ENCODE measurements at places on chromosomes 16 and 17. TPM values are rescaled to one million over a fixed set of nuclear protein-coding genes. Genes with fewer than 3 reads are reported as not detected.

DNA sequence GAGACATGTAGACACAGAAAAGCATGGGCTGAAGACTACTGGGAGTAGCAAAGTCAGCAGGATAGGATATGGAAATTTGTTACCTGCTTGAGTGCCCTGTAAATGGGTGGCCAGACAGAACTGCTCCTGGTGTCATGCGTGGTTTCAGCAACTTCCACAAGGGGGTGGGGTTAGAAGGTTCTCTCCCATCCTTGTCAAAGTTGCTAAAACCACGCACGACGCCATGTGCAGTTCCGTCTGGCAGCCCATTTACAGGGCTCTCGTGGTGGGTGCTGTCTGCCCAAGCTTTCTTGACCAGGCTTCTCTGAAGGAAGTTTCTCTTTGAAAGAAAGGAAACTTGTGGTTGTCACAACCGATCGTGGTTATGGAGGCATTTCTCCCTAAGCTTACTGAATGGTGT, 6.9 kb upstream of the DBNDD1 start:
- H3K27me3 ChIP-seq = no peaks in the 10 kb centered on the region
- no peaks in the 10 kb centered on the region for H3K36me3 ChIP-seq
- peaks cover 2% of the 10 kb centered on the region for H3K4me1 ChIP-seq
- no peak overlapping the region for H3K4me3 ChIP-seq

GRCh38 chr16:8767176-8767575, 30.3 kb downstream of the TMEM186 start:
- H3K4me3 ChIP-seq = no peak overlapping the region
- H3K27me3 ChIP-seq = no peaks in the 10 kb centered on the region
- DNase-seq = no peak
- no peak overlapping the region for H3K27ac ChIP-seq
- no peaks in the 10 kb centered on the region for H3K4me1 ChIP-seq

GRCh38 chr16:24493821-24494220, 45.5 kb upstream of the RBBP6 start:
- no peak overlapping the region for H3K4me3 ChIP-seq
- DNase-seq = no peak

DNA sequence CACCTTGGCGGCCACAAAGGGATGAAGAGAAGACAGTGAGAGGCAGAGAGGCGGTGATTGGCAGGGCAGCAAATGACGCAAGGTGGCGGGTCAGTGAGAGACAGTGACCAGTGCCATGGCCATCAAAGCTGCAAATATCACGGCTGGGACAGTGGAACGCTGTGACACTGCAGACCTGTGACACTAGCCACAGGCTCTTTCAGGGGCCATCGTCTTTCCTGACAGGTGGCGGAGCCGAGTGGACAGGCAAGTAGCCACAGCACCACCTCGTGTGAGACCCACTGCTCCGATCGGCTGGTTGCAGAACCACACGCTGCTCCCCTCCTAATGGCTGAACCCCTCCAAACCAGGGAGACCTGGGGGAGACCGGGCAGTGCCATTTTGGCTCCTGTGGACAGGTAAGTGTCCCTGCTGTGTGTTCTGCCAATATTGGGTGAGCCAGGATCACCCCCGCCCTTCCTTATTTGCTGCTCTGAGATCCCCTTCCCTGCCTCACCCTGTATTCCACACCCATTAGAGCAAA, 7.9 kb upstream of the ZNF778 start:
- no peaks in the 10 kb centered on the region for H3K4me1 ChIP-seq
- no peak overlapping the region for H3K27ac ChIP-seq
- H3K27me3 ChIP-seq = no peaks in the 10 kb centered on the region
- no peaks in the 10 kb centered on the region for H3K36me3 ChIP-seq
- no peak for DNase-seq
- no peak overlapping the region for H3K4me3 ChIP-seq

GRCh38 chr17:17018612-17019429, 23.4 kb upstream of the MPRIP start:
- no peaks in the 10 kb centered on the region for H3K27me3 ChIP-seq
- H3K4me1 ChIP-seq = no peaks in the 10 kb centered on the region
- no peak overlapping the region for H3K4me3 ChIP-seq
- DNase-seq = peak; percentile 79
- H3K36me3 ChIP-seq = no peaks in the 10 kb centered on the region
- H3K27ac ChIP-seq = peak overlapping the region; percentile 78

- no peaks in the 10 kb centered on the region for H3K4me1 ChIP-seq
- no peaks in the 10 kb centered on the region for H3K27me3 ChIP-seq
- no peak overlapping the region for H3K4me3 ChIP-seq
- H3K36me3 ChIP-seq = no peaks in the 10 kb centered on the region
- DNase-seq = no peak
- peak overlapping the region; percentile 58 for H3K27ac ChIP-seq
These were observed 467.8 kb downstream of the MAF start for GRCh38 chr16:79132701-79133100.

GRCh38 chr17:35865412-35866340, 3.0 kb downstream of the HEATR9 start:
- H3K36me3 ChIP-seq = no peaks in the 10 kb centered on the region
- DNase-seq = no peak
- H3K4me1 ChIP-seq = no peaks in the 10 kb centered on the region
- H3K4me3 ChIP-seq = no peak overlapping the region
- no peak overlapping the region for H3K27ac ChIP-seq

DNA sequence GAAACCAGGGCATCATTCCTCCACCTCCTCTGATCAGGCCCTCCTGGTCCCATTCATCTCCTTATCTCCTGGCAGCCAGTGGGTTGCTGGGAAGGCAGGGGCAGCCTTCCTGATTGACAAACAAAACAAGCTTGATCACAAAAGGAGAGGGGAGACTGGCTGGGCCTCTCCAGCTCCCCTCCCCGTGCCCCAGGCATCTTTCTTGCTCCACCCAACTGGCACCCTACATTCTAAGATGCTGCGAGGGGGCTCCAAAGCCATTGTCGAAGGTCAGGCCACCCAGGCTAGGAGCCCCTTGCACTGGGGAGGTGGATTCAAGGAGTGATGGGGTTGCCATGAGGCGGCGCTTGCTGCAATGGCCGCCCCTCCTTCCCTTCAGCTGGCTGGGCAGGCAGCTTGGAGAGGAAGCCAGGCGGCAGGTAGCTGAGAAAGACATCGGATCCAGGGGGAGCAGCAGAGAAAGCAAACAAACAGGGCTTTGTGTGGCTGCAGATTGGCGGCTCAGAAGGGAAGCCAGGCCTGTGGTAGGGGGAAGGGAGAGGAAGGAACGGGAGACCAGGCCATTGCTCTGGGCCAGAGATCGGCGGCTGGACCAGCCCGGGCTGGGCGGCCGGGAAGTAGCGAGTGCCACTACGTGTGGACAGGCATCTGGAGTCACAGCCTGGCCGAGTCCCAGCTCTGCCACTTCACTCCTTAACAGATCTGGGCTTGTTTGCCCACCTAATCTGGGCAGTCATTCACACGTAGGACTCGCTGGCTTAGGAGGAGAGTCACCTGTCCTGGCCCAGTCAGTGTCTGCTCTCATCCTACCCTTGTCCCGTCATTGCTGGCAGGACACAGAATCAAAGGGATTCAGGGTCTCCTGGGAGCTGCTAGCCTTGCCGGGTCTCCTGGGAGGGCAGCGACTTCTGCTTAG, 12.3 kb downstream of the RAI1 start:
- H3K4me3 ChIP-seq = no peak overlapping the region
- H3K27ac ChIP-seq = peak overlapping the region; percentile 100
- DNase-seq = peak; percentile 87
- H3K4me1 ChIP-seq = peaks cover 61% of the 10 kb centered on the region
- no peaks in the 10 kb centered on the region for H3K27me3 ChIP-seq
- no peaks in the 10 kb centered on the region for H3K36me3 ChIP-seq

DNA sequence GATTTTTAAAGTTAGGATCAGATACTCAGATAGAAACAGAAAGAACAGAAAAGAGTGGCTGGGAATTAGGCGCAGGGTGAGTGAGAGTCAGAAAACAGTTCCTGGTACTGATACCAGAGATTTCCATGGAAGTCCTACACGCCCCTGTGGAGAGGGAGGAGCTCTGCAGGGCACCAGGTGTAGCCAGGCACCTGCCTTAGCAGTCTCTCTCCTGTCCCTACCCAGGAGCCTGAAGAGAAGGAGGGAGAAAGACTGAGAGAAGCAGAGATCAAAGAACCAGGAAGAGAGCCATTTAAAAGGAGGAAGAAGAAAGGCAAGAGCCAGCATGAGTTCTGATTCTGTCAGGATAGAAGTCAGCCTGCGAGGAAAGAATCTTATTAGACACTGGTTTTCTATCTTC, 65.0 kb downstream of the CBLN1 start:
- peaks cover 9% of the 10 kb centered on the region for H3K27me3 ChIP-seq
- DNase-seq = no peak
- H3K4me1 ChIP-seq = no peaks in the 10 kb centered on the region
- H3K4me3 ChIP-seq = no peak overlapping the region
- no peaks in the 10 kb centered on the region for H3K36me3 ChIP-seq

DNA sequence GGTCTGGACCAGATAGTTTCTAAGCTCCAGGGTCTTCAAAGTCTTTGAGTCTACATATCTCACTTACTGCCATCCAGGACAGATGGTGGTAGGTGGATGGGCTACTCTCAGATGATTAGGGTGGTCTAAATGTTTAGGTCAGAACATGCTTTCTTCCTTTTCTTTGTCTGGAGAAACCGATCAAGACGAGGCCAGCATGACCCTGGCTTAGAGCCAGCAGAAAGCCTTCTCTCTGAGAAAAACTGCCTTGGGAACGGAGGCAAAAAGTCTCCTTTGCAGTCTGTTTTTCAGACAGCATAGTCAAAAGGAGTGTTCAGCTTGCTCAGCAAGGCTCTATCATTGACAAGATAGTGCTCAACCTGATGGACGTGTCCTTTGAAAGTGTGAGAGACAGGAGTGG, 48.8 kb downstream of the SPACA3 start:
- no peaks in the 10 kb centered on the region for H3K4me1 ChIP-seq
- no peak for DNase-seq
- no peak overlapping the region for H3K4me3 ChIP-seq
- H3K27ac ChIP-seq = no peak overlapping the region
- peaks cover 3% of the 10 kb centered on the region for H3K27me3 ChIP-seq

- H3K27ac ChIP-seq = peak overlapping the region; percentile 78
- H3K27me3 ChIP-seq = no peaks in the 10 kb centered on the region
- no peaks in the 10 kb centered on the region for H3K36me3 ChIP-seq
- no peak for DNase-seq
These were observed 2.7 kb upstream of the HES7 start for GRCh38 chr17:8126491-8127066.

GRCh38 chr17:45425125-45425983, 7.3 kb downstream of the ARHGAP27 start:
- peak overlapping the region; percentile 52 for H3K4me3 ChIP-seq
- peaks cover 6% of the 10 kb centered on the region for H3K4me1 ChIP-seq
- no peaks in the 10 kb centered on the region for H3K27me3 ChIP-seq

DNA sequence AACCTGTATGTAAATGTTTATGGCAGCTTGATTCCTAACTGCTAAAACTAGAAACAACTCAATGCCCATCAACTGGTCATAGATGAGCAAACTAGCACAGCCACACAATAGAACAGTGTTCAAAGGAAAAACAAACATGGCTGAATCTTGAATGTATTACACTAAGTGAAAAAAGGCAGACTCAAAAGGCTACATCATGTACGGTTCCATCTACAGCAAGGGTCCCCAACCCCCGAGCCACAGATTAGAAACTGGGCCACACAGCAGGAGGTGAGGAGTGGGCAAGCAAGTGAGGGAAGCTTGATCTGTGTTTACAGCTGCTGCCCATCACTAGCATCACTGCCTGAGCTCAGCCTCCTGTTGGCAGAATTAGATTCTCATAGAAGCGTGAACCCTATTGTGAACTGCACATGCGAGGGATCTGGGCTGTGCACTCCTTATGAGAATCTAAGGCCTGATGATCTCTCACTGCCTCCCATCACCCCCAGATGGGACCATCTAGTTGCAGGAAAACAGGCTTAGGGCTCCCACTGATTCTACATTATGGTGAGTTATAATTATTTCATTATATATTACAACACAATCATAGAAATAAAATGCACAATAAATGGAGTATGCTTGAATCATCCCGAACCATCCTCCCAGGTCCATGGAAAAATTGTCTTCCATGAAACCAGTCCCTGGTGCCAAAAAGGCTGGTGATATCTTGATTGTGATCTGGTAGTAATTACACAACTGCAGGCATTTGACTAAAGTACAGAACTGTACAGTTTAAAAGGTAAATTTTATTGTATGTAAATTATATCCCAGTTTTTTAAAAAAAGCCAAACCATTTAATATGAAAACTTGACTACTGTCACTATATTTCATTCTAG, 7.7 kb downstream of the CEP20 start:
- H3K27ac ChIP-seq = no peak overlapping the region
- H3K36me3 ChIP-seq = no peaks in the 10 kb centered on the region
- no peaks in the 10 kb centered on the region for H3K27me3 ChIP-seq
- no peak for DNase-seq

DNA sequence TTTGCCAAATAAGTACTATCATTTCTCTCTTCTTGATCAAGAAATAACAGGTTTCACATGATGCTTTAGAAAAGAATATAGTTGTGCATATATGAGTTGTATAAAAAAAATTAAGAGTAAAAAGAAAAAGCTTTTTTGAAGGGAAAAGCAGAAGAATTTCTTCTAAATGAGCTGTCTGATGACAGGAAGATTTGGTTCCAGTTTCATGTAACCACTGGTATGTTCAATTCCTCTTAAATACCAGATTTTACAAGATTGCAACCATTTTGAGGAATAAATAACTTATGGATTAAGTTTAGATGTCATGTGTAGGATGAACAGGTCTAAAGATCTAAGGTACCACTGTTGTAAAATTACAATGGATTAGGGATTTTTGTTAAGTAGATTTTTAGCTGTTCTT, 45.0 kb downstream of the VMP1 start:
- no peak overlapping the region for H3K27ac ChIP-seq
- H3K27me3 ChIP-seq = no peaks in the 10 kb centered on the region
- DNase-seq = no peak
- H3K4me3 ChIP-seq = no peak overlapping the region
- no peaks in the 10 kb centered on the region for H3K4me1 ChIP-seq

DNA sequence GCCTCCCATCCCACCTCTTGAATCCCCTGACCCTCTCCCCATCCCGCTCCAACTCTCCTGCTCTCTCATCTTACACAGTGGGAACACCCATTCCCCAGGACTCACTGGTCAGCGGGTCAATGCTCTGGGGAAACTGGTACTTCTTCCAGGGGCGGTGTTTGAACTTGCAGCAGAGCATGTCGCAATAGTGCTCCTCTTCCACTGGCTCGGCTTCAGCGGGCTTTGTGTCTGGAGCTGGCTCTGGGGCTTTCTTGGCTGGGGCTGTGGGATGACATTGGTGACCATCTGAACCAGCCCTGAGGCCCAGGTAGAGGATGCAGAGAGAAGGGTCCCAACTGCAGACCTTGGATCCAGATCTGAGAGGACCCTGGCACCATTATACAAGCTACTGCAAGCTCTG, 51.9 kb downstream of the CNGB1 start:
- H3K27ac ChIP-seq = no peak overlapping the region
- no peak for DNase-seq
- no peaks in the 10 kb centered on the region for H3K27me3 ChIP-seq
- no peaks in the 10 kb centered on the region for H3K36me3 ChIP-seq
- H3K4me1 ChIP-seq = no peaks in the 10 kb centered on the region

GRCh38 chr17:81389585-81389984, 5.7 kb upstream of the BAHCC1 start:
- no peaks in the 10 kb centered on the region for H3K36me3 ChIP-seq
- H3K4me1 ChIP-seq = peaks cover 11% of the 10 kb centered on the region
- H3K4me3 ChIP-seq = no peak overlapping the region
- DNase-seq = no peak
- H3K27ac ChIP-seq = peak overlapping the region; percentile 94

The GPR139 gene
- total RNA-seq = not detected

The LSM12 gene
- 43.6 TPM for total RNA-seq

The VASN gene
- 28.5 TPM for total RNA-seq

The CACNG5 gene
- not detected for total RNA-seq

The STX1B gene
- 2.6 TPM for total RNA-seq

The SRCIN1 gene
- total RNA-seq = 10.8 TPM
